GM12878 (cell line): ENCODE measurements at places on chromosomes 2 and 18. TPM values are rescaled to one million over a fixed set of nuclear protein-coding genes. Genes with fewer than 3 reads are reported as not detected.
A peak's percentile ranks its signal among the peaks of the same experiment; 100 is the strongest.

DNA sequence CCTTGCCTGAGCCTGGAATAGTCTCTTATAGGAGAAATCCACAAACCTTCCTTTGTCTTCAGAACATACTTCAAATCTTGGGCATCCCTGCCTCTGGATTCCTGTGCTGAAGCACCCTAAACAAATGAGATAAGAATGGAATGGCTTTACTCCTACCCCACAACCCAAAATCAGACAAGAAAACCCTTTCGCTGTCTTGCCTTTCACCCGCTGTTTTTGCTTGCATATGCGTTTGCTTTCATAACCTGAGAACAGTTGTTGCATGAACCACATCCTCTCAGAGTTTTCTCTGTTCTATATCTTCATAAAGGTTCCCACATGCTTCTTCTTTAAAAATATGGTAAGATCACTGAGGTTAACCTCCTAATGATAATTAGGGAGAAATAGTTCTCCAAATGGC, 132.1 kb upstream of the MAP3K20 start:
- no peak for DNase-seq

- DNase-seq, result no peak
These were observed 300.0 kb upstream of the REV1 start for GRCh38 chr2:99789849-99790248.

DNA sequence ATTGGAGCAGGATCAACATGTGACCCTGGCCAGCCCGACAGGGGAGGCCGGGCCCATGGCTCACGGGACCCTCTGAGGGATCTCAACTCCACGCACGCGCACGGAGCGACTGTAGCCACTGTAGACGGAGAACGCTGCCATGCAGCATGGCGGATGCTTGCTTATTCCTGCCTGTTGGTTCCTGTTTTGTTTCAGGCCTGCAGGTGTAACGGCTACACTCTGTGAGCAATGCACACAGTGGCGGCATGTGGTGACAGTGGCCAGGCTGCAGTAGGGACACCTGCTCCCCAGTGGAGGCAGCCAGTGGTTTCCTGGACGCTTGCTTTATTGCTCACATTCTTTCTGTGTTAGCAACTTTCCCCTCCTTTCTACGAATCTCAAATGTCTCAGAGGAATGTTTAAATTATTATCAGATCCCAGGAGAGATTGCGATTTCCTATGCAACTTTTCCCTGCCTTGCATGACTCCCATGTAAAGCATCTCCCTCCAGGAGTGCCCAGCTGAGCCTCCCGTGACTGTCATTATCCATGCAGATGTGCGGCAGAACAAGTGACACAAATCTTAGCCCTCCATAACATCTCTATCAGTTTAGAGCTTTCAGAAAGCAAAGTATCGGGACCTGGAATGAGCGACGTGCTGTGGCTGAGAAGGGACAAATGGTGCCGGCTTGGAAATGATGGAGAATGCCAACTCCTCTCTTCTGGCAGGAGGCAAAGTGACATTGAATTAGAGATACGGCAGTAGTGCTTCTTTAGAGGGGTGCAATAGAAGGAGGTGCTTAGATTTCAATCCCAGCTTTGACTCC, 209.7 kb downstream of the ASB1 start:
- no peak for DNase-seq

DNA sequence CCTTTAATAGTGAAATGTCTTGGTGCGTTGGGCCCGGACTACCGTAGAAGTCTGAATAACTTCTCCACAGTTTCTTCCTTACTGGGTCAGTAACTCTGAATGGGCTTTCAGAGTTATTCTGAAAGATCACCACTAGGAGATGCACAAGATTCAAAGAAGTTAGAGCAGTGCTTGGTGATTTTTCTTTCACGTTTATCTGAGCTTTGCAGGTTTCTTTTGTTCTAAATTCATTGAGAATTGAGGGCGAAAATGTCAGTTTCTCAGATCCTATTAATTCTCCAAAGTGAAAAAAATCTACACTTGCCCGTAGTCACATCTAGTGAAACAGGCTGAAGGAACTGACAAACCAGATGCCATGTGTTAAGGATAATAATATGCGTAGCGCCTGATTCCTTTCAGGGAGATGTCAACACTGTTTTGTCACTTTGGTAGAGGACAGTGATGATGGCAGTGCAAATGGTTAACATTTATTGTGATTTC, 70.1 kb downstream of the QPCT start:
- peak; percentile 53 for DNase-seq

GRCh38 chr2:114550895-114551793, 108.7 kb downstream of the DPP10 start:
- DNase-seq, result no peak

DNA sequence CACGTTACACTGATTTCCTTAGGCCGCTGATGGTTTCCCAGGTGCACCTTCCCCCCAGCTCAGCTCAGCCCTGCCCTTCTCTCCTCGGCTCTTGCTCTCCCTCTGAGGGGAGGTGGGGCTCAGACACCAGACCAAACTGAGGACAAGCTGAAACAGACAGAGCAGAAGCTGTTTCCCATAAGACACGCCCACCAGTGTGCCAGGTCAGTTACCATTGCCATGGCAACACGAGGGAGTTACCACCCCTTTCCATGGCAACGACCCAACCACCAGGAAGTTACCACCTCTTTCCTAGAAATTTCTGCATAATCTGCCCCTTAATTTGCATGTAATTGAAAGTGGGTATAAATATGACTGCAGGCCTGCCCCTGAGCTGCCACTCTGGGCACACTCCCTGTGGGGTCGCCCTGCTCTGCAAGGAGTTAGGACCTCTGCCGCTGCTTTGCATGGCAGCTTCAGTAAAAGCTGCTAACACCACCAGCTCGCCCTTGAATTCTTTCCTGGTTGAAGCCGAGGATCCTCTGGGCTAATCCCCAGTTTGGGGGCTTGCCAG, 120.9 kb upstream of the SMIM21 start:
- no peak for DNase-seq

DNA sequence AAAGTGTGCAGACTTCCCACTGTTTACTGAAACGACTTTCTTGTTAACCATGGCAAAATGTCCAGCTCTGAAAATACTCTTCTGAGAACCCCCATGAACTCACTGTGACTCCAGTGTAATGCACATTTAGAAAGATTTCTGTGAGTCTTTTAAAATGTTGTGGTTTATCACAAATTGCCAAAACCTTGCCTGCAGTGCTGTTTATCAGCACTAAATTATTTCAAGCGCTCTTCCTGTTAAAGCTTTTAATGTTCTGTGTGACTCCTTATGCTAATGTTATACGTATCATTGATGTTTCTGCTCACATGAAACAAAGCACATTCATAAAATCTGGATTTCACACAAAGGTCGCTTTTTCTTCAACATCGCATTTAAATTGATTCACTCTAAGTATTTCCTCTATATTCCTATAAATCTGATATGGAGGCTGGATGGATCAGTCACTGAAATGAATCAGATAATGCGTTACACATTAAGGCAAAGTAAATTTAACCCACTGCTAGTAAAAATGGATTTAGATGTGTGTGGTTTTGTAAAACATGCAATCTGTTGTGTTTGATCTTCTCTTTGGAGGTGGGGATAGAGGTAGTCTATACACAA, 521.2 kb downstream of the NYAP2 start:
- no peak for DNase-seq

- no peak for DNase-seq
These were observed 245.6 kb upstream of the TCF4 start for GRCh38 chr18:55833543-55833942.

DNA sequence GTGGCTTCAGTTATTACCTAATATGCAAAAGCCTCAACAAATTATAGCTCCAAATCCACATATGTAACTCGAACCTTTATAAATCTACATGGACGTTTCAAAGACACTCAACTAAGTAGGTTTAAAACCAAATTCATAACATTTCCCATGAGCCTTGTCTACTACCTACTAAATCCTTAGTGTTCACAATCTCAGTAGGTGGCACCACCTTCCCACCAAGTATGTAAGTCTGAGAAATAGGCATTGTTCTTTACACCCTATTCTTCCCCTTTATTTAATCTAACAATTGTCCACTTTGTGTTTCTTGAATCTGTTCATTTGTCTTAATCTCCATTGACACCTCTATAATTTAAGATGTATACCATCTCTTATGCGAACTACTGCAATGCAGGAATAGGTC, 4.6 kb downstream of the PIGN start:
- DNase-seq, result no peak

TMEM37 gene
- 0.16 and 0.44 TPM in 2 replicates for total RNA-seq

CYP1B1 gene
- 9.0 and 10.1 TPM in 2 replicates for total RNA-seq

NEU2 gene
- total RNA-seq, result not detected in 2 replicates

ADGRF3 gene
- total RNA-seq, result 2.8 and 3.1 TPM in 2 replicates

ANKRD30B gene
- total RNA-seq, result not detected in 2 replicates
